ENCODE measurements at places on chromosomes 6 and 20.

DNA sequence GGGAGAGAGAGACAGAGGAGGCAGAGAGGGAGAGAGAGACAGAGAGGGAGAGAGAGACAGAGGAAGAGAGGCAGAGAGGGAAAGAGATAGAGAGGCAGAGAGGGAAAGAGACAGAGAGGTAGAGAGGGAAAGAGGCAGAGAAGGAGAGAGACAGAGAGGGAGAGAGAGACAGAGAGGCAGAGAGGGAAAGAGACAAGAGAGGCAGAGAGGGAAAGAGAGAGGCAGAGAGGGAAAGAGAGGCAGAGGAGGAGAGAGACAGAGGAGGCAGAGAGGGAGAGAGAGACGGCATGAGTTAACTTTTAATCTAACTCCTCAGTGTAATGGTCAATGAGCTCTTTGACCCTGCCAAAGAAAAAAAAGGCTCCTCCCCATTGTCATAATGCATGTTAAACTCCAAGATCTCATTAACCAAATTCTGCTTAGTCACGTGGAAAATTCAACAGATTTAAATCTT is 7.1 kb downstream of the ELOVL2 start:
- DNase-seq: no peak

GRCh38 chr6:150076196-150076893 is 7.4 kb upstream of the ULBP3 start:
- DNase-seq: no peak

DNA sequence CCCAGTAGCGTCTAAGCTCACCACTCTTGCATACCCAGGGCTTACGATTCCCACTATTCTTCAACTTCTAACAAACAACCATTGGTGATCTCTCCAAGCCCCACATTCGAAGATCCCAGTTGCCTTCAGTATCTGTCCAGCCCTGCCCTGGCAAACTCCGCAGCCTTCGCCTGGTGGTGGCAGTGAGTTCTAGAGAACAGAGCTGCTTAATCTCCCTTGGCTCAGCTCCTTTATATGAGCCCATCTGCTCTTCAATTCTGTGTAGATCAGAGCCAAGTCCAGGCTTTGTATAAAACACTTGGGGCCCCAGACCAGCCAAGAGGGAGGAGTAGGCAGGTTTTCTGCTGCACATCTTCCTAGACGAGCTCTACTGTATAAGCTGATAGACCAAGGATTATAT is 193.3 kb downstream of the PHACTR1 start:
- no peak for DNase-seq

DNA sequence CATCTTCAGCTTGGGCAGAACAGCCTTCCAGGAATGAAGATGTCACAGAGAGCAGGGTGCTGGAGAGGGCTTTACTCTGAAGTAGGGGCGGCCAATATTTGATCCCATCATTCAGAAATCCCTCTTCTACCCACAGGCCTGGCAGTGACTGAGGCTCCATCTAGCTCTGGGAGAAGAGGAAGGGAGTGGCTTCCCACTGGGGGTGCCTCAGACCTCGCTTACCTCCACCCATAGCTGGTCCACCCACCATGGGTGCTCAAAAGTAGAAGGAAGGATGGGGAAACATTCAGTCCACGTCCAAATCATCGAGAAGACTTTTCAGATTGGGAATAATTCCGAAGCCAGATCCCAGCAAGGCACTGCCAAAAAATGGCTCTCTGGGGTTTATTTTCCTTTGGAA is 11.8 kb upstream of the THBD start:
- DNase-seq: no peak

DNA sequence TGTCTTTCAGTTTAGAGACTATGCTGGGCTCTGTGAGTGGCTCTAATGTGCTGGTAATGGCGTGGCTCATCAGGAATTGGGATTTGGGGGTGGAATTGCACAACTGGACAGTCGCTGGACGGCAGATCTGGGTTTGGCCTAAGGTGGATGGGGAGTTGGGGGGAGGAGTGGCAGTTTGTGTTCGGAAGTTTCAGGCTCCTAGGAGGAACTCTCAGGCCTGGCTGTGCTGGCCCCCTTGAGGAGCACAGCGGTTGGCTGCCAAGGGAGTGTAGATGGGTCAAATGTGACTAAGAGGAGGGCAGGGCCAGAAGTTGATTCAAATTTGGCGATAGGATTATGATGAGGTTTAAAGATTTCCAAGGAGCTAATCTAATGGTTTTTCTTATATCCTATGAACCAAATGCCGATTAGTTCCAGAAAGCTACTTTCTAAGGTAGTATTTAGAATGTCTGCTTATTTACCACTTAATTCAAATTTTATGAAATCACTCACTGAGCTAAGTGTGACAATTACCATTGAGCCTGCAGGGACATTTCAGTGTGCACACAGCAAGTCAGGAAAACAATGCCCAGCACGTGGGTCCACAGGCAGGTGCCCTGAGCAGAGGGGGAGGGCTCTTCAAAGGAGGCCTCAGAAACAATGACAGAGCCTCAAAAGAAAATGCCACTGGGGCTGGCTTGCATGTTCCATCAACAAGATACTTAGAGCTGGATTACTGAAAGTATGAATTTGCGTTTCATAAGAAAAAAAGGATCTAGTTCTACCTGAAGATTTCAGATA is 111.0 kb downstream of the GJA10 start:
- DNase-seq: no peak
